Astrocyte (in vitro differentiated cells and primary cell): ENCODE measurements at places on chromosomes 5 and 9.

DNA sequence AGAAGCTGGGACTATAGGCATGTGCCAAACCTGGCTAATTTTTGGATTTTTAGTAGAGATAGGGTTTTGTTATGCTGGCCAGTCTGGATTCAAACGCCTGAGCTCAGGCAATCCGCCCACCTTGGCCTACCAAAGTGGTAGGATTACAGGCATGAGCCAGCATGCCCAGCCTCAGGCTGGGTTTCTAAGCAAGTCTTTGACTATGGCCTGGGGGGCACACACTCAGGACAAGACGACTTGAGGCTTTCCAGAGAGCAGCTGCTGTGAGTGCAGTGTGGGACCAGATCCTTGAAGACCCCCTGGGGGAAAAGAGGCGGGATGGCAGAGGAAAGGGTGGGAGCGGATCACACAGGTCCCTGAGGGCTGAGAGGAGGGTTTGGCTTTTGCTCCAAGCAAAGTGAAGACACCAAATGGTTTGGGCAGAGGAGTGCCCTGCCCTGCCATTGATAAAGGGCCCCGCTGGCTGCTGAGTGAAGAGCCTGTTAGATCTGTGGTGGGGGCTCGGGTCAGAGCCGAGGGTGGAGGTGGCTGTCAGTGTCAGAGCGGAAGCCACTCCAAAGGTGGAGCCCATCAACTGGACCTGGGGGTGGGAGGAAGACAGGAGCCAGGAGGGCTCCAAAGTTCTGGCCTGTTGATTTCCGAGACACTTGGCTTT is 46.8 kb upstream of the FUBP3 start:
- DNase-seq: no peak

DNA sequence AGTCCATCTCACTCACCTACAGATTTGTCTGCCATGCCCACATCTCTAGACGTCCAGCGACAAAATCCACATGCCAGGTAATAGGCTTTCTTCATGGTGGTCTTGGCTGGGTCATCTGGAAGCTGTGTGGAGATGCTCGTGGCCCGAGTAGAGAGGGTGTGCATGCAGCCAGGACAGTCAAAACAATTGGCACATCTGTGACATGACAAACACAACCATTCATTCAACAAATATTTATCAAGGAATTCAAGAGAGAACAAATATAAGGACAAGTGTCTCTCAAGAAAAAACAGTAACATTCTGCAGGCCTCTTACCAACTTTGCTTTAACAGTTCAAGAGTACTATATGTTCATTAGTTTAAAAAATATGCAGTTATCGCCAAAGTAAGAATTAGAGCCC is 5.4 kb downstream of the DCTN4 start:
- DNase-seq: no peak

- no peak for DNase-seq
Measured at GRCh38 chr9:15553528-15553898, 670 bp downstream of the CCDC171 start.

GRCh38 chr5:112951124-112951702 is 25.4 kb upstream of the DCP2 start:
- no peak for DNase-seq

- no peak for DNase-seq
Measured at GRCh38 chr5:18270635-18271338, 636.5 kb downstream of the TAF11L14 start.

GRCh38 chr9:69549310-69550202 is 122.6 kb downstream of the APBA1 start:
- peak; percentile 44 for DNase-seq

DNA sequence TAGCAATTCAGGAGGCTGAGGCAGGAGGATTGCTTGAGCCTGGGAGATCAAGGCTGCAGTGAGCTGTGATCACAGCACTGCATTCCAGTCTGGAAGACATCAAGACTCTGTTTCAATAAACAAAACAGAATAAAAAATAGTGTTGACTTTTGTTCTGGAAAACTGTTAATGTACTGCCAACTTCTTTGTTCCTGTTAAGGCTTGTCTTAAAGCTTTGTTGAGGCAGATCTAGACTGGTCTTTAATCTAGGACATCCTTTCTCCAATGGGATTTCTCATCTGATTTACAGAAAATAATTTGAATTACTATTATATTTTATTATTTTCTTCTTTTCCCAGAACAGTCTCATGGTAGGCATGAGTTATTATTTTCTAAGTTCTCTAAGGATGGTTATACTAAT is 26.0 kb downstream of the BDP1 start:
- DNase-seq: no peak

DNA sequence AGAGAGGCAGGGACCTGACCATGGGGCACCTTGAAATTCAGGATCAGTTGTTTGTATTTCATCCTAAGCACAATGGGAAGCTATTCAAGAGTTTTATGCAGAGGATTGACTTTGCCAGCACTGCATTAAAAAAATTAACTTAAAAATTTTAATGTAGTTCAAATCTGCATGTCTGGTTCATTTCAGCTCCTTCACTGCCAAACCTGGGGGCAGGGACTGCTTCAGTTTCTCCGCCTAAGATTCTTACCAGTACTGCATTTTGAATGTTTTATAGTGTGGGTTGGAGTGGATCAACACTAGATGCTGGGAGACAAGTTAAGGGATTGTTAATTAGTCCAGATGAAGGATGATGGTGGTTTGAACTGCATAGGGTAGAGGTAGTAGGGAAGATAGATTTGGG is 15.7 kb upstream of the MSMP start:
- DNase-seq: no peak

DNA sequence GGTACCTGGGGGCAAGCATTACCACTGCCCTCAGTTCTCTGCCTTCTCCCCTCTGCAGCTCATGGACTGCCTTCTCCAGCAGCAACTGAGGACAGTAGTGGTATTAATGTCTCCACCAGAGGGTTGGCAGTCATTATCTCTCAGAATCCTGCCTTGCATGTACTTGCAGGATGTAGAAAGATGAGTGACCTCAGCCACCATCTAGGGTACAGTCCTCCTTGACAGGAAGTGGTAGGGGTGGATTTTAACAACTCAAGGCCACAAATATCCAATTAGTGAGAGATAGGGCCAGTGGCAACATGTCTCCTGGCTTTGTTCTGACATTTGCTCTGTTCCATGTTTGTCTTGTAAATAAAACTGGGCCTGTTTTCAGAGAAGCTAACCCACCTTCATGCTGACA is 47.2 kb downstream of the F2R start:
- DNase-seq: no peak

GRCh38 chr5:149834246-149834855 is 104.2 kb downstream of the PPARGC1B start:
- peak; percentile 68 for DNase-seq

DNA sequence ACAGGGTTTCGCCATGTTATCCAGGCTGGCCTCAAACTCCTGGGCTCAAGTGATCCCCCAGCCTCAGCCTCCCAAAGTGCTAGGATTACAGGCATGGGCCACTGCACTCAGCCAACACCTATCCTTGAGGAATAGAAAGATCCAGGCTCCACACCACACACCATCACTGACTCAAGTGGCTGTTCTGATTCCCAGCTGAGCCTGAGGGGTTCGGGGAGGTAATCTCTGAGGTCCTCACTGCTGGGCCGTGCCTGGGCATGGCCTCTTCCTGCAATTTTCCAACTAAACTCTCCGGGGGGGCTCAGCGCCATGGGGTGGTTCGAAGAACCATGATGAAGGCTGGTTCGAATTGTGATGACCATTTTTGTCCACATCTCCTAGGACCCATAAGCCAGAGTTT is 31.0 kb upstream of the IL17B start:
- DNase-seq: no peak

GRCh38 chr9:130931508-130932254 is 7.4 kb downstream of the FIBCD1 start:
- no peak for DNase-seq

- no peak for DNase-seq
Measured at GRCh38 chr9:133205996-133206931, 2.8 kb downstream of the OBP2B start.

DNA sequence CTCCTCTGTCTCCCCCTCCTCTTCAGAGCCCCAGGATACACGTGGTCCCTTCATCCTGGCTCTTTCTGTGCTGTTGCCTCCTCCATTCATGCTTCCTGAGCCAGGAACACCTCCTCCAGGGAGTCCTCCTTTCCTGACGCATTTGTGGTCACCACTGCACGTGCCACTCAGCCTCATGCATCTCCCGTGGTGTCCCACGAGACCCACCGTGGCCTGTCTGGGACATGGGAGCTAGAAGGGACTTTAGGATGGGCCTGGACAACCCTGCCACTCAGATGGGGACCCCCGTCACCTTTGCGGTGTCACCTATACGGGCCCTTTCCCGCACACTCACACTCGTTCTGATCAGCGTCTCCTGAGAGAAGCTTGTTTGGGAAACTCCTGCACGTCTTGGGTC is 6.7 kb downstream of the GLIPR2 start:
- DNase-seq: no peak

DNA sequence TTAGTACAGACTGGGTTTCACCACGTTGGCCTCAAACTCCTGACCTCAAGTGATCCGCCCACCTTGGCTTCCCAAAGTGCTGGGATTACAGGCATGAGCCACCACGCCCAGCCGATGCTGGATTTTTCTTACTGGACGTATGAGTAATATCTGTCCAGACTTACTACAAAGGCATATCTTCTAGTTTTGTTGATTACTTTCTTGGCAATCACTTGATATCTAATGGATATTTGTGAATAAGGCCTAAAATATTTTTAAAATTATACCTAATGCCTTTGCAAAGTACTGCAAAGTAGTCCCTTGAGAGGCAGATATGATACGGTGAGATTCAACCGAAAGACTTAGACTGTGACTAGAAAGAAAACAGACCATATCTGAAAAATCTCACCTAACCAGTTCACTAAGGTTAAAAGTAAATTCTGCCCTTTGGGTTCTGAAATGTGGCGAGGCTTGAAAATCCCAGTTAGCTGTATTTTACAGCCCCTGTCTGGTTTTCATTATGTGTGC is 152.1 kb downstream of the GNAQ start:
- peak; percentile 77 for DNase-seq

DNA sequence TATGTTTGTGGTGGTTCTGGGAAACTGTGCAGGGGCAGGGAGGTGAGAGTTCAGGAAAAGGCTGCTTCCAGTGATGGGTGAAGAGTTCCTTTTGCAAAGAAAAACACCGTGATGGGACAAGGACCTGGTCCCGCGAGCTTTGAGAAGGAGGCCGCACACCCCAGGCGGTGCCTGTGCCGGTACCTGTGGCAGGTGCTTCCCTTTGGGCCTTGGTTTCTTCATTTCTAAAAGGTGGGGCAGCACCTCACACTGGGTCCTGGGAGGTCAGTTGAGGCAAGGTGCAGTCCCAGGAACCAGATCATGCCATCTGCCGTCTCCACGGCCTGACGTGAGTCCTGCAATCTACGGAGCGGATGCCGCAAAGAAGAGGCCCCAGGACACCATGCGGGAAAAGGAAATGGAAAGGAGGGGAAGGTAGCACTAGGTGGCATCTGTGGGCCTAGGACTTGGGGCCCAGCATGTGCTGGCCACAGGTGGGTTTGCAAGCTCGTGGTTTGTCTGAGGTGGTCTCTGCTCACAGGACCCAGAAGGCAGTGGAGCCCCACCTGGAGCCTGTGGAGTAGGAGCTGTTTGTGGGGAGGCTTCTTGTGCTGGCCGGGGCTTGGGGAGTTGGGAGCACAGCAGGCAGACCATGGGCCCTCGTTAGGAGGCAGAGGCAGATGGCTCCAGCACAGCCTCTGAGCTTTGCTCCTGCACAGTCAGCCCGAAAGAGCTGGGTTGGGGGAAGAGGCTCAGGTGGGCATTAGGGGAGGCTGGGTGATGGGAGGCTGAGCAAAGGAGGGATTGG is 131.6 kb downstream of the CACNA1B start:
- DNase-seq: no peak

GRCh38 chr9:2691626-2692025 is 25.7 kb upstream of the KCNV2 start:
- no peak for DNase-seq

GRCh38 chr5:158911693-158912363 is 187.9 kb downstream of the EBF1 start:
- DNase-seq: peak; percentile 6

GRCh38 chr5:154849264-154849785 is 1.1 kb downstream of the FAXDC2 start:
- no peak for DNase-seq

DNA sequence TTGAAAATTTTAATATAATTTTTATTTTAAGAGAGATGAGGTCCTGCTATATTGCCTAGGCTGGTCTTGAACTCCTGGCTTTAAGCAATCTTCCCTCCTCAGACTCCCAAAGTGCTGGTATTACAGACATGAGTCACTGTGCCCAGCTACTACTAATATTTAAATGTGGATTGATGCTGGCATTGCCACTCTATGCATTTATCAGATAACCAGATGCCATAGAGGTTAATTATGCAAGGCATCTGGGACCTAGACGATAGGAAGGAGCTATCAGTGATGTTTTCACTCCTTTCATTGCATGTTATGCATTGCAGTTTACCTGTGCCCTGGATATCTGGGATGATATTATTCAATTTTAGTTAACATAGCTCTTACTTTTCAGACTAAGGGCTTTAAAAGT is 127.0 kb downstream of the RPS23 start:
- DNase-seq: no peak

DNA sequence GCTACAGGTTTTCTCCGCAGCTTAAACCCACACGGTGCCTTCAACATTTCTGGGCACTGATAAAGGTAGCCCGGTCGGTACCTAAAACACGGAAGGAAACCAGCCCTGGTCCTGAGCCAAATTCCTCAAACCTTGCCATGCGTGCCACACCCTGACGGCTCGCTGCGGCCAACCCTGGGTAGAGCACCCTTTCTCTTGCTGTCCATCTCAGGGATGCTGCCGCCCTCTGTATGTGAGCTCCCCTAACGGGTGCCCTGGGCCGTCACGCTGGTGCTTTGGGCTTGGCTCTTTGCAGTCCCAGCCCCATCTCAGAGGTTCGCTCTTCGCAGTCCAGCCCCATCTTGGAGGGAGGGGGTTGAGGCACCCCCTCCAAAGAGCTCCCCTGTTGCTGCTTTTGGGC is 43.9 kb downstream of the PNPLA7 start:
- no peak for DNase-seq

GRCh38 chr5:72380492-72381274 is 60.5 kb downstream of the PTCD2 start:
- DNase-seq: no peak

DNA sequence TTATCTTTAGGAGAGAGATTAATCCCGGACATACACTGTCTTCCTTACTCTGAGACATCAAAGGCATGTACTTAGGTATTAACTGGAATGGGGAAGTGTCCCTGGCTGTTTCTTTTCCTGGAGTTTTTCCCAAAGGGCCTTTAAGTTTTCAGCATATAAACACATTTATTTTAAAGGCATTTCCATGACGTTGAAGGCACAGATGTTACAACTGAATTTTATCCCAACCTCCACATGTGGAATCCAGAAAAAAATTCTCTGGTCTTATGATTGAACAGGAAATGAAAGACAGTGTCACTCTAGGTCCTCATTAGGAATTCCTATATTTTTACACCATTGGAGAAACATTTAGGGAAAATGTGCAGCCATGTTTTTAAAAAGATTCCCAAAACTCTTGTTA is 41.6 kb upstream of the SHOC1 start:
- DNase-seq: no peak

GRCh38 chr5:98187945-98188344 is 585.5 kb upstream of the RGMB start:
- no peak for DNase-seq

DNA sequence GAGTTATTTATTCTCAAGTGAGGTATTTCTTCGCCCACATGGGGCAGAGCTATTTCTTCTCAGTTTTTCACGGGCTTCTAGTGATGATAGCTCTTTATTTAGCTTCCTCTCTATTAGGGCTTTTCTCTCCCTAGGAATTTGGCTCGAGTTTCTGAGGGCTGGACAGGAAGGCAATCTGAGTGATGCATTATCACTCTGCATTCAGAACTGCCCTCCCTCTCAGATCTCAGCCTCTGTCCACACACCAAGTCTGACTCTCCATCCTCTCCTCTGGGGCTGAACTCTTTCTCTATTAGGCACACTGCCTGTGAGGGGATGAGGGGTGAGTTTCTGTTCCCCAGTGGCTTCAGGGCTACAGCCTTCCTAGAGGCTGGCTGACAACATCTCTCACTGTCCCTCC is 14.9 kb upstream of the SCAMP1 start:
- DNase-seq: peak; percentile 44
